ENCODE measurements at places on chromosomes 2 and 18. TPM values are rescaled to one million over a fixed set of nuclear protein-coding genes. Genes with fewer than 3 reads are reported as not detected.

The ZSWIM2 gene
- not detected for total RNA-seq

GRCh38 chr2:130790804-130791616, 35.7 kb downstream of the AMER3 start:
- DNase-seq, result no peak

The ICOS gene
- 0.50 TPM for total RNA-seq

GRCh38 chr2:159153951-159154350, 132.6 kb downstream of the WDSUB1 start:
- no peak for DNase-seq

The RGPD4 gene
- total RNA-seq, result not detected

DNA sequence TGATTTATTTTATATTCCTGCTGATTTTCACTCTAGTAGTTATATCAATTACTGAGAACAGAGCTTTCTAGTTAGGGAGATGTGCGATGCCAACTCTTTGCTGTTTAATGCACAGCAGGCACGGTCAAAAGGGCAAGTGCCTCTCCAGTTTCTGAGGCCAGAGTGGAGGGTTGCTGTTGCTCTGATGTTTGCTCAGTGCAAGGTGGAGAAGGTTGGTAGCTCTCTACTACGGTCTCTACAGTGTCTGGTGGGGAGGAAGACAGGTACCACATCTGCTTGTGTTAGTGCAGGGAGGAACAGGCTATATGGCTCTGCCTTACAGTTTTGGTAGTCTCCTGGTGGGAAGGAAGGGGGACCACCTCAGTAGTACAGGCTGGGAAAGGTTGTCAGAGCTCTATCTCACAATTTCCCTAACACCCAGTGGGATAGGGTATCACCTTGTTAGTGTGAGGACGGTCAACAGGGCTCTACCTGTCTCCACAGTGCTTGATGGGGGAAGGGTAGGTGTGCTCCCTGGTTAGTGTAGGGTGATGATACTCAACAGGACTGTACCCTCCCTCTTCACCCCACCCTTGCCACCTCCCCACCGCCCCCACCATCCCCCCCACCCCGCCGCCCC, 85.9 kb downstream of the FANCL start:
- no peak for DNase-seq

DNA sequence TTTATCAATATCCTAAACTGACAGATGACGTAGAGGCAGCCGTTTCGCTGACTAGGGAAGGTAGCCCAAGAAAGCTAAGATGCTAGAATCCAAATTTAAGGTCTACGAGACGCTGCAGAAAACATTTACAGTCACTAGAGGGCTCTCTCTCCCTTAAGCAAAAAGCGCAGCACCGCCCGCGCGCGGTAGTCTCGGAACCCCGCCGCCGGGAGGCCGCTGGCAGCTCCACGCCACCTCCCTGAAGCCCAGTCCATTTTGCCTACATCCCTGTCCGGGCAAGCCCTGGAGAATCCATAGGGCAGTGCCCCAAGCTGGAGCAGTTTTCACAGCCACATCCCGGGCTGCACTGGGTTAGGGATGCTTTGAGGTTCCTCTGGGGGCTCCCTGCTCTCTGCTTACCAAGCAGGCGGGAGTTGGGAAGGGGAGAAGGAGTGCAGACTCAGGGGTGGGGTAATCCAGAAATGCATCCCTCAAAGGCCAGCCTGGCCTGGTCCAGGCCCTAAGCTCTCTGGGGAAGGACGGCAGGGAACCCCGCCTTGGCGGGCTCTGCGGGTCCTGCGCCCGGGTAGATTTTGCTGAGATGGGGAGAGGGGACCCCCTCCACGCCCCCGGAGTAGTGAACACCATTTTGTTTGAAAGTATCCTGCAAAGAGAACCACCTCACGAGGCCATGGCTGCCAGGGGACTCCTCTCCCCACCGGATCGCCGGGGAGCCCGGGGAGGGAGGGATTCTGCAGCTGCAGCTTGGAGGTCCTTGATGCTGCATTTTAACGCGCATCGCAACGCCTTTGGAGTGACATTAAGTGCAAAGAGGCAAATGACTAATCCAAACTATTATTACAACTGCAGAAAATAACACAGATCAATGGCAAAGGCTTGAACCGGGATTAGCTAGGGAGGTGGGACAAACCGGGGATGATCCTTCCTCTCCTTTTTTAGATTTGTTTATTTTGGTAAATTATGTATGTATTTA, 1.3 kb upstream of the DPYSL5 start:
- peak; percentile 91 for DNase-seq

GRCh38 chr2:197435598-197436420, 981 bp upstream of the SF3B1 start:
- DNase-seq, result no peak

- no peak for DNase-seq
Observed at GRCh38 chr2:85589982-85590791, 5.4 kb upstream of the RNF181 start.

The CCDC68 gene
- 2.6 TPM for total RNA-seq

DNA sequence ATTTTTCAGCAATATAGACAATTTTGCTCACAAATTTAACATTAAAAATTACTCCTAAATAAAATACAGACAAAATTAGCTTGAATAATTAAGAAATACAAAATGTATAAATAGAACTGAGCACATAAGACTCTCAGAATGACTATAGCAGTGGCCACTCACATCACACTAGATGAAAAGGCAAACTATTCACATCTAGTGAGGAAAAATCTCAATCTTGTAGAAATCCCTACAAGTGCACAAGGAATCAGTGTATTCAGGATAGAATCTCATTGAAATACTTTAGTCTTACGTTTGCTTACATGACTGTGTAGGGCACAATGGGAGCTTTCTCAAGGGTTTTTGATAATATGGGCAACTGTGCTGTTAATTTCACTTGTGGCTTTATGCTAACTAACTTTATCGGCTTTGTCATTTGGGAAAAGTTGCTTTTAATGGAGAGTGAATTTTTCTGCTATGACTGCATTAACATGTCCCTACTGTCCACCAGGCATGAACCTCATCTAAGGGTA, 678.9 kb upstream of the LRRTM4 start:
- no peak for DNase-seq

DNA sequence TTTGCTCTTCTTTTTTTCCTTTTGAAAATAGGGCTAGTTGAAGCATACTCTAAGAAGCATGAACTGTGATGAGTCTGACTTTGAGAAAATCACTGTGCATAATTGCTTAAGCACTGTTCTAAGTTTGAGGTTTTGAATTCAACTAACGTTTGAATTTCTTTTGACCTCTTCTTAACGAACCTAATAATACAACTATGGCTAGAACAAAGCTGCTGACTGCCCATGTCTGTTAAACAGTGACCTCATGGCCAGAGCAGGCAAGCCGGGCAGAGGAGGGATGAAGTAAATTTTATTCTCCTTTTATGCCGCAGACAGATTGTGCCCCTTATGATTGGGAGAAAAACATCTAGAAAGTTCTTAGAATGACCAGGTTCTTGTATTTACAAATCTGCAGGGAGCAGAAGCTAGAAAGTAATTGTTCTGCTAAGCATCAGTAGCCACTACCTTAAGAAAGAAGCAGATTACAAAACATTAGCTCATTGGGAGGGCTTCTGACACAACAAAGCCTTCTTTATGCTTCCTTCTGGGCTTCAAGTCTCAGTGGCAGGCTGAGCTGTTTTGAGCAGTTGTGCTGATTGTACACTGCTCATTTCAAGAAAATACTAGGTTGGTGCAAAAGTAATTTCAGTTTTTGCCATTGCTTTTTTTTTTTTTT, 97.8 kb upstream of the RASGRP3 start:
- DNase-seq, result no peak

The KRTCAP3 gene
- not detected for total RNA-seq

DNA sequence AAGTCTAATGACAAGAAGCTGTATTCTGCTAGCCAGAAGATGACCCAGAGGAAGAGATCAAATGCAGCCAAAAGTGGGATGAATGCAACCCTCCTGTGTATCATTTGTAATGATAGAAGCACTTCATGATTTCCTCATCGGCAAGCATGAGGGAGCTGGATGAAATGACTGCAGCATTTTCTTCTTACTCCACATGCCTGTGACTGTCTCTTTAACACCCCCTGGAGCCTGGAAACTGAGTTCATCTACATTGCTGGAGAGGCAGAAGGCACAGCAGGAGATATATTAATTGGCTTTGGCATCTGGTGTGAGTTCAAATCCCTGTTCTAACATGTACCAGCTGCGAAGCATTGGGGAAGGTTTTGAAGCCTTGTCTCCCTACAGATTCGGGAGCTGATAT, 37.7 kb downstream of the ID2 start:
- DNase-seq, result no peak

- DNase-seq, result no peak
Observed at GRCh38 chr2:80238692-80239469, 65.7 kb downstream of the LRRTM1 start.

GRCh38 chr2:144078802-144079724, 440.9 kb downstream of the ZEB2 start:
- no peak for DNase-seq

GRCh38 chr2:150698016-150698661, 210.7 kb upstream of the RND3 start:
- DNase-seq, result no peak

- no peak for DNase-seq
Observed at GRCh38 chr18:70390371-70391090, 101.7 kb downstream of the SOCS6 start.

The TRIB2 gene
- total RNA-seq, result 46.2 TPM

DNA sequence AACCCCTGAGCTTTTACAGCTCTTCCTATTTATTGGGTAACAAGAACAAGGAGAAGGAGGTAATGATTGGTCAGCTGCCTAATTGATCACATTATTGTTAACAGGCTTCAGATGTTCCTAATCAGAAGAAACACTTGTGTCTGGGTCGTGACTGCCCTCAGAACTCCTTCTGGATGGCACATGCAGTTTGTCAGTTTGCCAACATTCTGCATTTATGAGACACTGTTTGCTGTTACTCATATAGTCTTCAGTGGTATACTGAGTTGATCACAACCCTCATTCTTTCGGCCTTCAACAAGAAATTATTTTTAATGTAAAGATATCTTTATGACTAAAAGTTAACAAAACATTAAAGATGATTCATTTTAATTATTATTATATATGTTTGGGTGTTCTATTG, 95.7 kb upstream of the DOCK10 start:
- DNase-seq, result no peak

- DNase-seq, result no peak
Observed at GRCh38 chr2:11785611-11785940, 39.1 kb downstream of the LPIN1 start.

The TXNL1 gene
- 42.5 TPM for total RNA-seq

- DNase-seq, result no peak
Observed at GRCh38 chr2:82780050-82780449, 1679.0 kb downstream of the SUCLG1 start.

GRCh38 chr18:76328140-76328539, 166.9 kb downstream of the ZNF516 start:
- no peak for DNase-seq

GRCh38 chr2:176565641-176566323, 296.5 kb downstream of the MTX2 start:
- no peak for DNase-seq

DNA sequence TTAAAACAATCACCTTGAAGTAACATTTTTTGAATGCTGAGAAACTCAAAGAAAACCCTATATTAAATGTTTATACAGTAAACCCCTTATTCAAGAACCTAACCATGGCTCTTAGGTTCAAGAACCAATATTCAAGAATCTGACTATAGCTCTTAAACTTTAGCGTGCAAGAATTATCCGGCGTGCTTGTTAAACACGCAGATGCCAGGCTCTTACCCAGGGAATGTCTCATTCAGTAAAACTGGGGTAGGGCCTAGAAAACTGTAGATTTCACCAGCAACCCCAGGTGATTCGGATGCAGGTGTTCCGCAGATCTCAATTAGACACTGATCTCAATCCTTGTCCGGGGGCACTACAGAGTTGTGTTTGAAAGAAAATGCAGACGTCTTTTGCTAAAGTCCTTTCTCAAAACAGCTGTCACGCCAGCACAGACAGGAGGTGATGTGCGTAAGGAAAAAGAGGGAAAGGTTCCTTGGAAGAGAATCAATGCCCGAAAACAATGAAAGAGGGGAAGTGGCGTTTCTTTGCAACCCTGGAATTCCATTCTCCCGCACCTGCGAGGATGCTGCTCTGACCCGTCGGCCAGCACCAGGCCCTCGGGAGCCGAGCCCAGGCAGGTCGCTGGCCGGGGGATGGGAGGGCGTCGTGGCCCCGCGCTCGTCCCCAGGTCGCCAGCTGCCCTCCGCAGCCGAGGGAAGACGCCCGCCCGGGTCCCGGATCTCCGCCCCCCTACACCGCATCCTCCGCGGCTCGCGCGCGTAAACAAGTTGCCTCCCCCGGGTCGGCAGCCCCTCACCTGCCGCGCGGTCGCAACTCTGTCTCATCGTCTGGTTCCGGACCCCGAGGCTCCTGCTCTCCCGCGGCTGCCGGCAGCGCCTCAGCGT, 851 bp downstream of the EIF2AK3 start:
- no peak for DNase-seq

DNA sequence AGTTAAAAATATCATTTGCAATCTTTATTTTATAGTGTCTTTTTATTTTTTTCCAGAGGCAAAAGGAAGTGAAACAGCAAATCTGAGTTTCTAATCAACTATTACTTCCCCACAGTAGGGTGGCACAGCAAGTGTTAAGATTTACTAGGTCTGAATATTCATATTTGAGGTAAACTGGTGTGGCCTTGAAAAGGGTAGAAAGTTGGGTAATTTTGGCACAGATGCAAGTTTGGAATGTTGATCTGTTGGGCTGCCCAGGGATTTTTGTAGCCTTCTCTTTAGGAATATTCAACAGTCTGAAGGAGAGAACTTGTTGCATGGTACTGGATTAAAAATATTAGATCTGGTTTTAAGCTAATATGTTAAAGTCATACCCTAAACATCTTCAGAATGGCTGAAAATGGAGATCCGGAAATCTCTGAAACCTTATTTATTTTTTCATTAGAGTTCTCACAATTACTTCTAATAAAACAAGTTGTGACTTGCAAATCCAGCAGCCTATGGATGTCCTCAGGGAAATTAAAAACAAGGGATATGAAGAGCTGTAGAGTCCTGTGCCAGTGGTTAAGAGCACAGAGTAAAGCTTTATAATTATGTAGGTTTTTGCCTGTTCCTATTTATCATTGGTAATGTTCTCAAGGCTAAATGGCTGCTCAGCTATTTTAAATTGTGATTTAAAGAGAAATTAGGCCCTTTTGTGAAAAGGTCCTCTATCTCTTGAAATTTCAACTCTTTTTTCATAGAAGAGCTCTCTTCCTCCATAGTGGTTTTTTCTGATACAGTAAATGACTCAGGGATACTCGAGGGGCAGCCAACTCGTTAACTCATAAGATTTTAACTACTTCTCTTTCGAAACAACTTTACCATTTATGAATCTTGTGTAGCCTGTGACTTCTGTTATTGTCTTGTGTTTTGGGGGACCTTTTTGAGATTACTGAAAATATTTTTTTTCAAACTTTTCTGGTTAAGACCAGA, 11.0 kb downstream of the TANK start:
- DNase-seq, result no peak

The DLGAP1 gene
- 1.3 TPM for total RNA-seq

DNA sequence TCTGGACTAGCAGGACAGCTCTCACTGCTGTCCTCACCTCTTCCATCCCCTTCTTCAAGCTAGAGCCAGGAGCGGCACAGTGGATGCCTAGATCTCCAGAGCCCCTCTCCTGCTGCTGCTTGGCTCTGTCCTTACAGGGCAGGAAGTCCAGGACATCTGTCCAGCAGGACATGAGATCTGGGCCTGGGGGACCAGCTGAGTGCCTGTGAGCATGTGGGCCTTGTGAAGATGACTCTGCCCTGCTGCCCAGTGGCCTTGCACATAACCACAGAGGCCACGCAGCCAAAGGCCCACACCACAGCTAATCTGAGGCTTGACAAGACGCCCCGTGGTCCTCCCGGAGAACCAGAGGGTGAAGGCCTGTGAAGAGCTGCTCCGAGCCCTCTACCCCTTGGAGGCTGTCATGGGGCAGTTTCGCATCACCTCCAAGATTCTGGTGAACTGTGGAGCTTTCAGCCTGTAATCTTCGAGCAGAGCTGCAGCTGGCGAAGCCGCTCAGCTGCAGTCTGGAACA, 516.7 kb upstream of the HS6ST1 start:
- peak; percentile 82 for DNase-seq

The ITGA4 gene
- total RNA-seq, result 2.5 TPM

Measured in esophagus muscularis mucosa (tissue), 4 donors.